Foreskin fibroblast (primary cell): ENCODE measurements at places on chromosomes 1 and 21.

GRCh38 chr1:77652268-77652667 lies 30.2 kb downstream of the ZZZ3 start:
- peak; percentile 66 for DNase-seq

GRCh38 chr1:160432371-160432786 lies 32.0 kb downstream of the VANGL2 start:
- no peak for DNase-seq

GRCh38 chr1:112502826-112503225 lies 5.9 kb upstream of the WNT2B start:
- DNase-seq: no peak

DNA sequence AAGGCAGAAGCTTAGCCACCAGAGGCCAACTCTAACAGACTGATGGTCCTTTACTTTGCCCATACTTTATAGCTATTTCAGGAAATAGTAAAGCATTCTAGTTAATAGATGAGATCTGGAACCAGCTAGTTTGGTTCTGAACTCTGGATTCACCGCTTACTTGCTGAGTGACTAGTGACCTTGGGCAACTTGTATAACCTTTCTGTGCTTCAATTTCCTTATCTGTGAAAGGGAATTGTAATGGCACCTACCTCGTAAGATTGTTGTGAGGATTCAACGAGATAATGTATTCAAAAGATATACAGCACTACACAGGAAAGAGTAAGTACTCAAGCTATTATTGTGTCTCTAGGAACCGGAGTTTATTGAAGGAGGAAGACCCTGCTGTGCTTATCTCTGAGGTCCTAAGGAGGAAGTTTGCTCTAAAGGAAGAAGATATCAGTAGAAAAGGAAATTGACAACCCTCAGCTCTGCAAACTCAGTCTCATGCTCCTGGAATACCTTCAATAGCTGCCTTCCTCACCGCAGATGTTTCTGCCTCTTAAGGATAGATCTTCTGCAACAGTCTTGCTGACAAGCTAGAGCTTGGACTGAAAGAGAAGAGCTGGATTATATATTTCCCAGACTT lies 11.9 kb downstream of the MTFR1L start:
- DNase-seq: no peak

GRCh38 chr1:56473582-56474270 lies 105.6 kb downstream of the PLPP3 start:
- no peak for DNase-seq

- DNase-seq: no peak
These were observed 154.1 kb downstream of the TGFBR3 start for GRCh38 chr1:91731815-91732214.
